ENCODE measurements at places on chromosomes 3 and 15. TPM values are rescaled to one million over a fixed set of nuclear protein-coding genes. Genes with fewer than 3 reads are reported as not detected.

DNA sequence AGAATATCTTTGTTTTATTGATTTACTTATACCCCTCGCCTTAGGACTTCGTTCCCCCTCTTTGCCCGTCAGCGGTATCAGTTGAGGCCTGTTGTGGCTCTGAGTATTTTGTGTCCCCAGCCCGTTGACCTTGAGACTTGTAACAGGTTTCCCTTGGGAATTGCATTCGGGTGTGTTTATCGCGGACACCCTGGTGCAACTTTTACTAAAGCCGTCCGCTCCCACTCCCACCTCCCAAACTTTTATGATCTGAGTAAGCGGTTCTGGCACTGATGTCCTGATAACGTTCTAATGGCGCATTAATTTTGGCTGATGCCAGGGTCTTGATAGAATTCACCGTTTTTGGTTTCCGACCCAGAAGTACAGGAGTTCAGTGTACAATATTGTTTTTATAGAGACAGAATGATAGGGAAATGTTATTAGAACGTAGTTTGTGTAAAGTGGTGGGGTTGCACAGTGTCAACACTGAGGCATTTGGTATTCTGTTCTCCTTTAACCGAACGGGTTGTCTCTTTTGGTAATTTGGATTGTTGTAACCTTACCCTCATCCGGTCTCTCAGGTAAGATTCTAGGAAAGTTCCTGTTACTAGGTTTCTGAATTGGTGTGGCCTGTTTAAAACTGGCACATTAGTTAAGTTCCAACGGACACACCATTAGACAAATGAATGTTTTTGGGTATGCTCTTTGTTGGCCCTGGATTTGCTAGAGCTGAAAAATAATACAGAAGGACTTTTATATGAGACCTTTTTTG, 47.8 kb downstream of the OIP5 start:
- peak; percentile 30 for DNase-seq

- no peak for DNase-seq
These were observed 23.6 kb upstream of the FMN1 start for GRCh38 chr15:33218071-33218491.

GRCh38 chr3:156664011-156664830, 10.2 kb upstream of the TIPARP start:
- DNase-seq = no peak

SPINT1 gene
- total RNA-seq = 81.1 TPM

GRCh38 chr15:39860200-39860599, 59.9 kb downstream of the GPR176 start:
- no peak for DNase-seq

GRCh38 chr3:23575697-23576096, 230.1 kb upstream of the UBE2E1 start:
- no peak for DNase-seq

DNA sequence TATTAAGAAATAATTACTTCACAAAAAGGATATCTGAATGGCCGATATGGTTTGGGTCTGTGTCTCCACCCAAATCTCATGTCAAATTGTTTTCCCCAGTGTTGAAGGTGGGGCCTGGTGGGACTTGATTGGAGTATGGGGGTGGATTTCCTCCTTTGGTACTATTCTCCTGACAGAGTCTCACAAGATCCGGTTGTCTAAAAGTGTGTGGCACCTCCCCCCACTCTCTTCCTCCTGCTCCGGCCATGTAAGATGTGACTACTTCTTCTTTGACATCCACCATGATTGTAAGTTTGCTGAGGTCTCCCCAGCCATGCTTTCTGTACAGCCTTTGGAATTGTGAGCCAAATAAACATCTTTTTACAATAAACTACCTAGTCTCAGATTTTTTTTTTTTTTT, 34.5 kb downstream of the ZBTB11 start:
- DNase-seq = no peak

DNA sequence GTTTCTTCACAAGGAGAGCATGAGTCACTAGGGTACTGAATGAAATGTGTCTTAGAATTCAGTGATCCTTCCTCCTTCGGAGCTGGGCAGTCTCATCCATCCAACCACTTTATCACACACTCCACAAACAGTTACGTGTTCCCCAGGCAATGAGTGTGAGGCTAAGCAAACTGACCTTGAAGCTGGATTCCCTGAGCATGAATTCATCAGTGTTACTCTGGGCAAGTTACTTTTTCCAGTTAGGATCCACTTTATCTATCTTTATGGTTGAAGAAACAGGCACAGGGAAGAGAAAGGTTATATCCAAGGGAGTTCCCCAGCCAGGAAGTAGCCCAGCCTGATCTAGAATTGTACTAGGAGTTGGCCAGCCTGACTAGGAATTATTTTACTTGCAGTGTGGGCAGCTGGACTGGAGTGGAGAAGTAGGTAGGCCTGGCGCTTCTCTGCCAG, 17.1 kb upstream of the GCNT3 start:
- DNase-seq = no peak
